ENCODE measurements at places on chromosomes 7 and 10.

GRCh38 chr10:33790521-33791271 lies 456.2 kb upstream of the NRP1 start:
- DNase-seq: no peak

GRCh38 chr10:1729751-1730150 lies 7.6 kb downstream of the ADARB2 start:
- no peak for DNase-seq

DNA sequence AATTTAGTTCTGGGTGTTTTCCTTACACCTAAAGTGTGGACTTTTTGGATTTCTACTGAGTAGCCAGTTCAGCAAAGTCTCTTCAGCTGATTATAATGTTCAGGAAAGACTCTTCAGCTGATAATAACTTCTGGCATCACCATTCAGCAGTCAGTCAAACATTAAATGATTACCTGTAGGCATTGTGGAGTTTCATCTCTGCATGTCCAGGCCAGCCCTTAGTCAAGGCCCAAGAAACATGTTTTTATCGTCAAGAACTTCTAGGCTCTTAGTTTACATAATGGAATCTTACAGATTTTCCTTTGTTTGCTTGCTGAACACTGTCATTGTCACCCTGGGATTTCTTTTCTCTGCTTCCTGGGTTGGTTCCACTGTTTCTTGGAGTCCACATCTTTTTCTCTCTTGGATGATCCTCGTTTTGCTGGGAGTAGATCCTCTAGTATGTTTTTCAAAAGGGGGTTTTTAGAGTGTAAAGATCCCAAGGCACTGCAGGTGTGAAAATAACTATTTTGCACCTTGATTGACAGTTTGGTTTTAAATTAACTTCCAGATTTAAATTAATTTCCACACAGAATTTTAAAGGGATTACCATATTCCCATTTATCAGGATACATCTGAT lies 24.2 kb downstream of the CCM2 start:
- no peak for DNase-seq

- DNase-seq: no peak
Measured at GRCh38 chr10:77291596-77292505, 345.8 kb downstream of the KCNMA1 start.

DNA sequence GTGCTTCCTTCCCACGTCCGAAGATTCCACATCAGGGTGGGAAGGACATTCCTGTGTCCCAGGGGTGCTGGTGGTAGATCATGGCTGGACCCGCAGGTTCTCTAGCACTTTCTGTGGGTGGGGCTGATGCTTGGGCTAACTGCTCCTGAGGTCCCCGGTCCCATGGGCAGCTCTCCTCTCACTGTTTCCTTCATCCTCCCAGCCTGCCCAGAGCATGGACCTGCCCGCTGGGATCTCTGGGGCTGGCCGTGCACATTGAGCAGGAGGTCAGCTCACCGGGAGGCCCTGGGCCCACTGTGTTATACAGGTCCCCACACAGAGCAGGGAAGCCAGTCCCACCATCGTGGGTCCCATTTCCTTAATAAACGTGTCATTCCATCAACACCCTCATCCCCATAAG lies 502.3 kb downstream of the TCERG1L start:
- DNase-seq: no peak

DNA sequence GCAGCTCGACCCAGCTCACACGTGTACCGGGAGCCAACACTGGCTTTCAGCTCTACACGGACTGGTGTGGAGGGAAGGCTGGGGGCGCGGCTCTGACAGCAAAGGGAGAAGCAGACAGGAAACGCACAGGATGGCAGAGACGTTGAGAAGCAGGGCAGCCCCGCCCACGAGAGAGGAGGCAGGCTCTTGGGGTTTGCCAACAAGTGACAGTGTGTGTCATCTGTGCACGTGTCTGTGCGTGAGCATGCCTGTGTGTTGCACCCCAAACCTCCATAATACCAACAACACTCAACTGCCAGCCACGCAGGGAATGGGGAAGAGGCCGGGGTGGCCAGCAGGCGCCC lies 64.4 kb upstream of the PDGFA start:
- peak; percentile 85 for DNase-seq

GRCh38 chr7:158414486-158414961 lies 173.1 kb downstream of the PTPRN2 start:
- no peak for DNase-seq

GRCh38 chr10:2964632-2965296 lies 102.6 kb upstream of the PFKP start:
- no peak for DNase-seq

DNA sequence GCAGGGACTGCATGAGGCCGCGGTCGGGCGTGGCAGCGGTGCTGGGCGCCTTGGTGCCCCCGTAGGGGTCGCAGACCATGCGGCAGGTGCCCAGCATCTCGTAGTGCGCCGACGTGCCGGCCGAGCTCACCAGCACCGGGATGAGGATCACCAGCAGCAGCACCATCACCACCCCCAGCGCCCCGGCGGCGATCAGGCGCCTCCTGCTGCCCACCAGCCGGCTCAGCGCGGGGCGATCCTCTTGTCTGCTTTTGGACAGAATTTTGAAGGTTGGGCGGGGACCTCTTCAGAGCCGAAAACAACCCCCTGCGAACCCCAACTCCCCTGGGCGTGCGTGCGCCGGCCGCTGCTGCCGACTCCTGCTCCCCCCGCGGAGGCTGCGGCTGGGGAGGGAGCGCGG lies 779 bp downstream of the C1QL3 start:
- peak; percentile 37 for DNase-seq

Data from stimulated activated CD4-positive, alpha-beta T cell treated with anti-CD3 and anti-CD28 coated beads, Interleukin-12 subunit alpha, Interleukin-12 subunit beta, amount 100 ng/mL, for 4 hours (primary cell).